Gastroesophageal sphincter (tissue), 4 donors: ENCODE measurements at places on chromosomes 3 and 15. TPM values are rescaled to one million over a fixed set of nuclear protein-coding genes. Genes with fewer than 3 reads are reported as not detected.

DNA sequence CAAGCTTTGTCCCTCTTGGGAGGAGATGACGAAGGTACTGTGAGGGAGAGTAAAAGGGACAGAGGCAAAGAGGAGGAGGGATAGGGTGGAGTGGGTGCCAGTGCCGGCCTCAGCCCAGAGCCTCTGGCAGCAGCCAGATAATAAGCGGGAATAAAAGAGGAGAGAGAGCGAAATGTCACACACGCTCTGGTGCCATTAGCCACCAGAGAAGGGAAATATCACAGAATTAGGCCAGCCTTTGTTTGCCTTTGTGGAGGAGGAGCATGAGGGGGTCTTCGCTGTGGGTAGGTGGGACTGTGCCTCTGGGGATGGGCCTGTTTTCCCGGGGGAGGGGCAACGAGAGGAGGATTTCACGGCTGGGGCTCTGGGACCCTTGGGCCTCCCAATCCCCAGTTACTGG, 67.8 kb downstream of the LINGO1 start:
- ATAC-seq: no peak

DNA sequence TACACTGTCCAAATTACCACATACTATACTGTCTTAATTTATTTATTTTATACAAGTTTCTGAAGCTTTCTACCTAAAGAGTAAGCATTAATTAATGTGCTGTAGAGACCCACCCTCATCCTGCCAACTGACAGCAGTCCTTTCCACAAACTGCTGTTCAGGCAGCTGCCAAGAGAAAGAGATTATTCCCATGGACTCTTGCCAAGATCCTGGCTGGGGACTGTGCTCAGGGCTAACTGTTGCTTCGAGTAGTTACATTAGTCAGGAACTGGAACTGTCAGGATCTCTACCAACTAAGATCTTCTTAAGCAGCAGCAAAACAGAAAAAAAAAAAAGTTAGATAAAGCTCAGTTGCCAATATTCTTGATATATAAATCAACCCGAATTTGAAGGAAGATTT, 398.8 kb downstream of the MECOM start:
- no peak for ATAC-seq

- ATAC-seq: no peak
Measured at GRCh38 chr3:156685752-156686151, 11.4 kb downstream of the TIPARP start.

GRCh38 chr3:158121295-158121694, 11.4 kb downstream of the RSRC1 start:
- no peak for ATAC-seq

Gene TUSC7
- total RNA-seq: not detected

DNA sequence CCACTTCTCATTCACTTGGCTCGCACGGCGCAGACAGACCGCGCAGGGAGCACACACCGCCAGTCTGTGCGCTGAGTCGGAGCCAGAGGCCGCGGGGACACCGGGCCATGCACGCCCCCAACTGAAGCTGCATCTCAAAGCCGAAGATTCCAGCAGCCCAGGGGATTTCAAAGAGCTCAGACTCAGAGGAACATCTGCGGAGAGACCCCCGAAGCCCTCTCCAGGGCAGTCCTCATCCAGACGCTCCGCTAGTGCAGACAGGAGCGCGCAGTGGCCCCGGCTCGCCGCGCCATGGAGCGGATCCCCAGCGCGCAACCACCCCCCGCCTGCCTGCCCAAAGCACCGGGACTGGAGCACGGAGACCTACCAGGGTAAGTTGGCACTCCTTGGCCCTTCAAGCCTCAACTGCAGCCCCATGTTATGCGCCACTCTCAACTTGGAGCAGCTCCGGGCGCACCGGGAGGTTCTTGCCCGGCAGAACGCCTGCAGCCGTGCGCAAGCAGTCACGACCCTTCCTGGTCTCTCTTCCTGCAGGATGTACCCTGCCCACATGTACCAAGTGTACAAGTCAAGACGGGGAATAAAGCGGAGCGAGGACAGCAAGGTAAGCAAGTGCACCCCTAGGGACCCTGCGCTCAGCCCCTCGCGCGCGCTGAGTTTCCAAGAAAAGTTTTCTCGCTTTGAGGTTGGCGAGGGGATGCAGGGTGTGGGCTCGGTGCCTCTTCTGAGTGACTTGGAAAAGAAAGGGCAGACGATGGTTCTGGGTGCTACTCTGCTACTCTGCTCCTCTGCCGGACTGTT, at the start of gene BHLHE40:
Gene BHLHE40, plus strand, starts transcription at position 10 of the 801 bp plus-strand sequence. Its CDS starts 282 bp downstream, at position 292.
- no peak for ATAC-seq

- peak; percentile 72 for ATAC-seq
Measured at GRCh38 chr3:160006282-160007163, 17.9 kb downstream of the IL12A start.

DNA sequence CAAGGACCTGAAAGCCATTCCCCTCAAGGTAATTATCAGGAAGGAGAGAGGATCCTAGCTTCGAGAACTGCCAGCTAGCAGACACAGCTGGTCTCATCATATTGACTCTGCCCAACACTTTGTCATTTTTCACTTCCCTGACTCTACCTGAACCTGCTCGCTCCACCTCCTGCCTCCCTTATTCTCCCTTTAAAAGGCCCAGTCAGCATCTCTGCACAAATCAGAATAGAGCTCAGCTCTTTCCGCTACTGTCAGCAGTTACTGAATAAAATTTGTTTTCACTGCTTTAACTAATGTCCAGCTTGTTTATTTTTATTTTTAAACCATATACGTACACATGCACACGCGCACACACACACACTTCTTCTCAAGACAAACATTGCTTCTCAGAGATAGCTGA, 57.2 kb upstream of the MCF2L2 start:
- no peak for ATAC-seq

DNA sequence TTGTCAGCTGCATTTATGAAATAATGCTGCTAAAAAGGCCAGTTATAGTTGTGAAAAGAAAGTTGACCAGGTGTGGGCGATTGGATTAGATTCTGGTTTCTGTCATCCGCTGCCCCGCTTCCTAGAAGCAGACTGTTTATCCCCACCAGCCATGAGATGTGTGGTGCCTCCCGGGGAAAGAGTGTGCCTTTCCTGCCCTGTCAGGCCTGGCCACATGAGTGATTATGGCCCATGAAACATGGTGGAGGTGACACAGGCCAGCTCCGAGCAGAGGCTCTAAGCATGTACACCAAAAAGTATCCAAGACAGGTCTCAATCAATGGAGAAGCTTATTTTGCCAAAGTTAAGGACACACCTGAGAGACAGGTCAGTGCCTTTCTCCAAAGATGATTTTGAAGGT, 85.4 kb upstream of the ABHD2 start:
- ATAC-seq: no peak

DNA sequence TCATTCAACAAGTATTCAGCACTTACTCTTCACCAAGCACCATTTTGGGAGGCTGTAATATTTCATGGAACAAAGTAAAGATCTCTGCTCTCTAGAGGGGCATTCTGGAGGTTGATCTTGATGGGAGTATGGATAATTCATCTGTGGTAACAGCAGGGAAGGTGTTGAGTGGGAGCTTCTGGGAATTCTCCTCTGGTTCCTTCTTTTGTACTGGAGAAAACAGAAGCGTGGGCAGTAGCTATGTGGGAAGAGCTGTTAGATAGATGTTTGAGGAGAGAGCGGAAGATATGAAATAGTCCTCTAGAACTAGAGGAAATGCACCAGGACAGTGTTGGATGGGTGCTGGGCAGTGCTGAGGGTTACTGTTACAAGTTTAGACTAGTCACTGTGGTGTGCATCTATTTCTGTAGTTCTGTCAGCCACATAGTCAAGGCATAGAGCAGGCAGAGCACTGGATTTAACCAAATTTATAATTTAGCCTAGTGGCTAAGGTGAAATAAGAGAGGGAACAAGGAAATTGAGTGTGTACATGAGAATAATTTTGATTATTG, 9.6 kb downstream of the NMD3 start:
- no peak for ATAC-seq
